ENCODE measurements at places on chromosomes 6 and 20.

GRCh38 chr6:113562248-113562647 is 294.9 kb upstream of the MARCKS start:
- no peak for DNase-seq

DNA sequence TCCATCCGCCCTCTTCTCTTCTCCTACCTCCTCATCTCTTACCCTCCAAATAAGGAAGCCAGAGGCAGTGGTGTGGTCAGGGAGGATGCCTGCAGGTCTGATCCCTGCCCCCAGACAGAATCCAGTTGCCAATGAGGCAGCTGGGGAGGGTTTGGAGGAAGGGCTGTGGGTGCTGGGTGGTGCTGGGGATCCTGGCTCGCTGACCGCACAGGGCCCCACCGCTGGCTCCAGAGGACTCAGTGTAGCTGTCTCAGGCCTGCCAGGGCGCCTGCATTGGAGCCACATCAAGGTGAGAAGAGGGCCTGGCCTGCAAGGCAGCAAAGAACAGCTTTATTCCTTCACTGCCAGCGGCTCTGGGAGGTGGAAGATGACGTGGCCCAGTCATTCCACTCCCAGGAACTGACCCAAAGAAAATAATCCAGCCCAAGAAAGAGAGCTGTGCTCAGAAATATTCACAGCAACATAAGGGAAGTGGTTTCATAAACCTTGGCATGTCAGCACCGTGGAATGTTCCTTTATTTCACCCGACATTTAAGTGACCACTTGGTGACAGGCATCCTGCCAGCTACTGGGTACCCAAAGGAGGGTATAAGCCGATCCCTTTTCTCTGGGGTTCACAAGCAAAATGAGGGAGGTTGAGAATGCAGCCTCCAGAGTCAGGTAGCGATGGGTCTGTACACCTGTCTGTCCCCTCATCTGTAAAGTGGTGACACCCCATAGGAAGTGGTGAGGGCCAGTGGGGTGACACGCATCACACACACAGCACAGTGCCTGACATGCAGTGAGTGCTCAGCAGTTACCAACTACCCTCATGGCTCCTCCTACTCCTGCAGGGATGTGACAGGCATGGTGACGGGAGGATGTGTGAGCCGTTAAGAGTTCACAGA is 125.1 kb downstream of the SNX5 start:
- DNase-seq, result no peak

DNA sequence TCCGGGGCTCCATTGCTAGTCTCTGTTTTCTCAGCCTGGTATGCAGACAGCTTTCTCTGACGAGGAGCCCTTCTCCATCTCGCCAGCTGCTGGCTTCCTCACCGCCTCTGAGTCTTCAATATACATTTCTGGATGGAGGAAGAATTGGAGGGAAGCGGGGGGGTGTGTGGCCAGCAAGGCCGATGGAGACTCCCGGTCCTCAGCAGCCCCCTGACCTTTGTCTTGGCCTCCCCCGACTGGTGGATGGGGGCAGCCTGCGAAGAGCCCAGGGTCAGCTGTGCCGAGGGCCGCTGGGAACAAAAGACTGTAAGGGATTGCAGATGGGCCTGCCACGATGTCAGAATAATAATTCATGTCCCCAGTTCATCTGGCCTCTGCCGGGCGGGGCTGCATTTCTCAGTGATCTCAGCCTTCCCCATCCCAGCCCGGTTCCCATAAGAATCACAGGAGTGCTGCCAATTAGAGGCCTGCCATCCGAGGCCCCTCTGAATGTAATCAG is 54.3 kb upstream of the STX16 start:
- DNase-seq, result no peak

GRCh38 chr6:83838727-83839126 is 14.4 kb upstream of the RIPPLY2 start:
- no peak for DNase-seq

- DNase-seq, result no peak
Observed at GRCh38 chr6:84728602-84729001, 35.8 kb downstream of the TBX18 start.

GRCh38 chr6:99790679-99791078 is 184.0 kb downstream of the PRDM13 start:
- DNase-seq, result peak; percentile 1

DNA sequence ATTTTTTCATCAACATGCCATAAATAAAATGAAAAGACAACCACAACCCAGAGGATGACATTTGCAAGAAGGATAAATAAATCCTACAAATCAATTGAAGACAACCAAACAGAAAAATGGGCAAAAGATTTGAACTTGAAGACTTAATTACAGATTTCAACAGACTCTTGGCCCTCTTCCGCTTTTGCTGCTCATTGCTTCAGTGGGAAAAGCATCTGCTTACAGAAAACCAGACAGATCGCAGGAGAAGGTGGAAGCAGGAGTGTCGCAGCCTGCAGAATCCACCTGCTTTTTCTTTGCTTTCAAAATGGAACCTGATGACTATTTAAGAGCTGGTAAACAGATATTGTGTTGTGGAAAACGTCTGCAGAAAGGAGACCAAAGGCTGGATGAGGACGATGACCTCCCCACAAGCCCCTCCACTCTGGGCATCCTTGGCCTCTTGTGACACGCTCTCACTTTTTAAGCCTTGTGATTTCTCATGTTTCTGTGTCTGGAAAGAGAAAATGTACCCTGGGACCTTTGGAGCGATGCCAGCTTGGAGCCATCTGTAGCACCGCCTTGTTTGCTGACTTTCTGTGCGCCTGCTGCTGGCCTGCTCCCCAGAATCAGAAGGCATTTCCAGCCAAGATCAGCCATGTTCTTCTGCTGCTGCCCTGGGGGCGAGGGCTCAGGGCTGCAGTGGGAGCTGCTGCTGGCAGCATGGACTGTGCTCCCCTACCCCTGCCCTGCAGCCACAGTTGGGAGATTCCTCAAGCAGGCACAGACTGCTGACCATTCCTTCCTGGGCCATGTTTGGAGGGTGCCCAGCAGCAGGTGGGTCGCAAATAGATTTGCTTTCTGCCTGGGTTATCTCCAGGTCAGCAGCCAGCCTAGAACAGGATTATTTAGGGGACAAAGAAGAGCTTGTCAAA is 3.6 kb upstream of the CSTL1 start:
- DNase-seq, result peak; percentile 81

DNA sequence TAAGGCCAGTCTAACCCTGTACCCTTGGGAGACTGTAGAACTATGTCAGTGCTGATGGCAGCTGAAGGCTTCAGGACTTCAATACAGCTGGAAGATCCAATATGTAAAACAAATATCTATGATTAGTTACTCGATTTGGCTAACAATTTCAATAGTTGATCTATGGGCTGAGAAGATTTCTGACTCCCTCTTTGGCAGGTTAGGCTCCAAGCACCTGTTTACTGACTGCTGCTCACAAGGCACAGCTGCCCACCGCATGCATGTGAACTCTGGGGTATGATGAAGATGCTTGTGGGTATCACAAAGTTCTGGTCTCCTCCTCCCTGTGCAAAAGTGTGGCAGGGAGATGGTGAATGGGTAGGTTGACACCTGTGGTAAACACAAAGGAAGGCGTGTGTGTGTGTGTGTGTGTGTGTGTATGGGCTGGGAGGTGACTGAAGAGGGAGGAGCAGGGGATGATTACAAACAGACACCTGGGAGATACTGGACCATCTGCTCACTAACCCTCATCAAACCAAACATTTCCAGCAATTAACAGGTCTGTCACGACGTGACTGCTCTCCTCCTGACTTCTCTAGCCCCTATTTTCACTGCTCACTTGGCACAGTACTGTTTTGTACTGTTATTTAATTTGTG is 18.1 kb downstream of the ELMO2 start:
- DNase-seq, result no peak

DNA sequence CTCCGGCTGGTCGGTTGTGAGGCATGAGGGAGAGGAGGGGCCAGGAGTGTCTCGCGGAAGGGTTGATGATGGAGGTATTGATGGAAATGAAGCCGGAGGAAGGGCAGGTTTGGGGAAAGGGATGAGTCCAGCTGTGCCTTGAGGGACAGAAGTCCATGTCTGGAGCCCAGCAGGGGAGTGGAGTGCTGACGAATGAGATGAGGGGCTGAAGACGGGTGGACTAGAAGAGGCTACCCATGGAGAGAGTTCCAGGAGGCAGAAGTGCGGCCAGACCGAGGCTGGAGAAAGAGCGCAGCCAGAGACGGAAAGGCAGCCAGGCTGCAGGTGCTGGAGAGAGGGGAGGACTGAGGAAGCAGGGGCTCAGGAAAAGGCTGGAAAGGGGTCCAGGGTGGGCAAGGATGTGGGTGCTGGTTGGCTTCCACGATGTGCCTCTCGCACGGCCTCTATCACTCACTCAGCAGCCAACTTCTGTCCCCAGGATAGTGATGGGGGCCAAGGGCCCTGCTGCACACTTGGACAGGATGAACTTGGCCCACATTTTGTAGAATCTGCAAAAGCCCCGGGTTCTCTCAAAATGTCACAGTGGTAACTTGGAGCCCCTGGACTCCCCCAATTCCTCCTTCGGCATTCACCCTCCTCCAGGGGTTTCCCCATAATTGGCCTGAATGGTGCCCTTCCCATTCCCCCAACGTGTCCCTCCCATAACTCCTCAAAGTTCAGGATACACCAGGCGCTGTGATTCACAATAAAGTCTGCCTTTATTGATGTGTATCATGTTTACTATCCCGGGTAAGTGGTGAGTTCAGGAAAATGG is 627 bp upstream of the EIF6 start:
- no peak for DNase-seq

DNA sequence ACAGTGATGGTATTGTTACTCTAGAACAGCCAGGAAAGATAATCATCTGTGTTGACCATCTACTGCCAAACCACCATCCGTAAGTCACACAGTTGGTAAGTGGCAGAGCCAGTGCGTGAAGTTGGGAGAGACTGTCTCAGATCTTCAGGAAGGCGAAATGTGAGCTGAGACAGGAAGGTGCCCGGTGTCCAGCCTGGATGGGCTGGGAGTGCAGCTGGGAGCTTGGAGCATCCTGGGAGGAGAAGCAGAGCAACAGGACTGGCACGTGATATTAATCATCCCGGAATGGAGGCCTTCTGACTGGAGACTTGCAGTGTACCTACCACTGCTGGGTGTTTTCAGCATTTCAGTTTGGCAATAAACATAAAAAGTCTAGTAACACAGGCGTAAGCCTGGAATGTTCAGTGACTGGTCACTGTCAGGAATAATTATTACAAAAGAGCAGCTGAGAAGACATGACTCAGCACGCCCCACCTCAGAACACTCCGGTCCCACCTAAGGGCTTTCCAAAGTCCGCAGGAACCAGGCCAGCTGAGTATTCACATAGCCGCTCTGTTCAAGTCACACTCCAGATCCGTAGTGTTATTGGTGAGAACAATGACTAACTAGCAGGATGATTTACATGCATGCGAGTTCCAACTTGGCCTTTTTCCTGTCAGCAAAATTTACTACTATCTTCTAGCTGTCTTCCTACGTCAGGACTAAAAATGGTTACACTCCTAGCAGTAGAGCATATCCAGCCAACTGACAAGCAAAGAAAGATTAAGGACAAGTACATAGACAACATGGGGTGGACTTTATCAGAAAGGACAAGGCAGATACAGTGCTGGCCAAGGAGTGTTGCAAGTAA is 45.1 kb upstream of the PNRC1 start:
- no peak for DNase-seq

GRCh38 chr6:105151644-105152043 is 28.2 kb downstream of the POPDC3 start:
- DNase-seq, result no peak

- peak; percentile 90 for DNase-seq
Observed at GRCh38 chr6:37222125-37222967, 35.2 kb upstream of the TBC1D22B start.

DNA sequence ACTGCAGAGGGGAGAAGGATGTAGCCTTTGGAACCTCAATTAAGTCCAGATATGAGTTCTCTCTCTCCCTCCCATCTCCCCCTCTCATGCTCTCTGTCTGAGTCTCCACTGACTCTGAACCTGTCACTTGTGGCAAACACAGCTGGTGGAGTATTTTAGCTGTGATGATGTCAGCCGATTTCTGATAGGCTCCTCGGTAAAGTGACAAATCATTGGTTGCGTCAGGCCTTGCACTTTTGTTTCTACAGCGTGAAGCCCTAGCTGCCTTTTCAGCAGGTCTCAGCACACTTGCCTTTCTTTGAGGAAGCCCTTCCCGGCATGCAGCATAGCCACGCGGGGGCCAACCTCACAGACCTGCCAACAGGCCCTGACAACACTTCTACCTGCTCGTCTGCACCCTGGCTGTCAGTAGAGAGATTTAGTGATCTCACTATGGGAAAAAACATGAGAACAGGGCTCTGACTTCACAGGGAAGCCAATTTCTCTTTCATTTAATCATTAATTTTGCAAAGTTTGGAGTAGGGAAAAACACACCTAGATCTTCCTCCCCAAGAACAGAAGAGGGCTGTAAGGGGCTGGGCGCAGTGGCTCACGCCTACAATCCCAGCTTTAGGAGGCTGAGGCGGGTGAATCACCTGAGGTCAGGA is 84.4 kb downstream of the GMPR start:
- peak; percentile 8 for DNase-seq

GRCh38 chr20:32474967-32475811 is 109.9 kb downstream of the NOL4L start:
- DNase-seq, result no peak

DNA sequence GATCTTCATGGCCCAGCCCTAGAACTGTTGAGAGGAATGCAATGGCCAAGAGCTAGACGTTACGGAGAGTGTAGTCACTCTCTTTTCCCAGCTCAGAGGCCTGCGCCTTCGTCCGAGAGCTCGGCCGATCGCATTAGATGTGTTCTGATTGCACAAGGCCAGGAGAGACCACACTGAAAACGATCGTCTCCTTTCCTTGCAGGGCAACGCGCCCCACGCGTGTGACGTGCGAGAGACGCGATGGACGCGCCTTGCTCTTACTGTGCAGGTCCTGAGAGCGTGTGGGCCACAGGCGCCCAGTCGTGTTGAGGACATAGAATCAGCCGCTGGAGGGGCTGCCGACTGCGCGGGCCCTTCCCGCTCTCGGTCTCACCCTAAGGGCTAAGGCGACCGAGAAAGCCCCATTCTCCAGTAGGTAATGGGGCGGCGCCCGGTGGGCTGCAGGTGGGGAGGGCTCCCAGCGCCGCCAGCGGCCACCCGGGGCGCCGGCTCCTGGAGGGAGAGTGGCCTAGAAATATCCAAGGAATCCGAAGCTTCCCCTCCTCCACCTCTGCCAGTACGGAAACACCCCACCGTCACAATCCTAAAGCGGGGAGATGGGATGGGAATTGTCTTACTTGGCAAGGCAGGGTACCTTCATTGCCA is 26.9 kb downstream of the TFAP2B start:
- no peak for DNase-seq

DNA sequence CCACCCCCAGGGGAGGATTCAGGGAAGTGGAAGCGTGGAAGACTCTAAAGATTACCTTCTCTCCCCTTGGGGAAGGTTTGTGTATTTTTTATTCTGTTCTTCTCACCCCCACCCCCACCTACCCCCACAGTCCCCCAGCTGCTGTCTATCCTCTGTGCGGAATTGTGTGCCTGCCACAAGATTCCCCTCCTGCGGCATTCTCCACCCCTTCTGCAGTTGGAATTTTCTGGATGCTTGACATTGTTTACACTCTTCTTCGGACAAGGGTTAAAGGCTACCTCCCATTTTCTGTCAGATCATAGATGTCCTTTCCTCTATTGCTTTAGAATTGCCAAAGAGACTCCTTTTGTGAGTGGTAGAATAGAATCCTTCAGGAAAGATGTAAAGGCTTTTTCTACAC is 60.4 kb upstream of the EDN3 start:
- no peak for DNase-seq
